Heart left ventricle (tissue), 16 donors: ENCODE measurements at places on chromosomes 16 and 17.

GRCh38 chr17:38896346-38896954 is 26.6 kb downstream of the LASP1 start:
- no peak for DNase-seq

- DNase-seq = no peak
Measured at GRCh38 chr17:69428252-69428980, 13.9 kb downstream of the MAP2K6 start.

DNA sequence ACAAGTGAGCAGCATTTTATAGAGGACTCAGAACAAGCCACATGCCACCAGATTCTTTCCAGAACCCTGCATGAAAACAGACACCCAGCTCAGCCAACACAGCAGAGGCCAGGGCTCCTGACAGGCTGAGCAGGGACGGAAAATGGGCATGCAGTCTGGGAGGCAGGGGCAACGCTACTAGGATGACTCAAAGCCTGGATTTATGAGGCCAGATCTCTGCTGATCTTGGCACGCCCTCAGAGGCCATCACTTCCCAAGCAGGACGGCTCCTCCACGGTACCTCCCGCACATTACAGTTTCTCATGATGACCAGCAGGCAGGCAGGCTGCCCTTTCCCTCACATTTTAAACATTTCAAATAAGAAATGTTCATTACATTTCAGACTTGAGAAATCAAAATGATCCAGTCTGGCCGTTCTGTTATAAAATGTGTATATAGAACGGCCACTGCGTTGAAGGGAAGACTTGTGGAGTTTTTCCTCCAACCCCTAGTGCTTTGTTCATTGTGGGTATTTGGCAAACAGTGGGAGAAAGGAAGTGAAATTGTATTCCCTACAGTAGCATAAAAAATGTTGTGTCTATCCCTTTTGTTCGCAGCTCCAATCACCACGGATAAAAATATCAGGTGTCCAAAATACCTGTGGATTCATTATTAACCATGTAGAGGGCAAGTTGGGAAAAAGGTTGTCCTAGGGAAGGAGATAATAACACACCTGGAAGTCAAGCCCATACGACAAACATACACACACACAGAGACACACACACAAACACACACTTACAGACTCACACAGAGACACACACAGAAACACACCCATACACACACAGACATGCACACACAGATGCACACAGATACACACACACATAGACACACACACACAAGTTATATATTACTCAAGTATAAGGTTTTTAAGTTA is 64.8 kb upstream of the ADAMTS18 start:
- DNase-seq = no peak

DNA sequence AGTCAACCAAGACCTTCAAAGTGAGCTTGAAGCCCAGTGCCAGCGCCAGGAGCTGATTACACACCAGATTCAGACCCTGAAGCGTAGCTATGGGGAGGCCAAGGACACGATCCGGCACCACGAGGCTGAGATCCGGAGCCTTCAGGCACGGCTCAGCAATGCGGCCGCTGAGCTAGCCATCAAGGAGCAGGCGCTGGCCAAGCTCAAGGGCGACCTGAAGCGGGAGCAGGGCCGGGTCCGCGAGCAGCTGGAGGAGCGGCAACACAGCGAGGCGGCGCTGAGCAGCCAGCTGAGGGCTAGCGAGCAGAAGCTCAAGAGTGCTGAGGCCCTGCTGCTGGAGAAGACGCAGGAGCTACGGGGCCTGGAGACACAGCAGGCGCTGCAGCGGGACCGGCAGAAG is 42.0 kb downstream of the PLD6 start:
- no peak for DNase-seq

GRCh38 chr17:76524598-76525512 is 12.7 kb downstream of the CYGB start:
- DNase-seq = peak; percentile 70

DNA sequence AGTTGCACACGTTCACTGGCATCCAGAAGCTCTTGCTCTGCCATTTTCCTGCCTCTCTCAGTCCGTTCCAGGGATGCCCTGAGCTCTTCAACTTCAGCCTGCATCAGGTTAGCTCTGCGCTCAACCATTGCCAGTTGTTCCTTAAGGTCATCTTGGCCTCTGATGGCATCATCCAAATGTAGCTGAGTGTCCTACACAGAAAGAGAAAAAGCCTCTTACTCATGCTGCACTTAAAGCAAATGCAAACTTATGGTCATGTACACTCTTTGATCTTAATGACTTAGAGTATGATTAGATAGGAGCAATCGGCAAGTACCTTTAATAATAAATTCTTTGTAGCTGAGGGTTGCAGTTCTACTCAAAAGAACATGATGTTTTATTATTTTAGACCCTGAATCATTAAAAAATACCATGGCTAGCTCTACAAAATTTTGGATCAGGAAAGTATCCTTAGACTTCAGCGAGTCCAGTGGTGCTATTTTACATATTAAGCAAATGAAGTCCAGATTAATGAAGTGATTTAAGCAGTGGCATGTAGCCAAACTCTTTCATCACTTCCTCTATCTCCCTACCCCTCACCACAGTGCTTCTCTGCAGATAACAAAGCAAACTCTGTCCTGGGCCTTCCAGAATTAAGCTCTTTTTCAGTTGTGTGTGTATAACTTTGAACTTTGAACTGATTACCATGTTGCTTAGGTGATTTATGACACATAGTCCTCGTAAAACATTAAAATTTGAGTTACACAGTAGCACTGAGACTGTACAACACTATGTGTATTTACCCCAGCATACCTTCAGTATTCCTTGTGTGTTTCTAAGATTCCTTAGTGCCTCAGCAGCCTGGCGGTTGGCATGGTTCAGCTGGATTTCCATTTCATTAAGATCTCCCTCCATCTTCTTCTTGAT is 22.1 kb downstream of the MYH4 start:
- DNase-seq = no peak

GRCh38 chr17:4003131-4003500 is 38.9 kb upstream of the ATP2A3 start:
- DNase-seq = no peak

DNA sequence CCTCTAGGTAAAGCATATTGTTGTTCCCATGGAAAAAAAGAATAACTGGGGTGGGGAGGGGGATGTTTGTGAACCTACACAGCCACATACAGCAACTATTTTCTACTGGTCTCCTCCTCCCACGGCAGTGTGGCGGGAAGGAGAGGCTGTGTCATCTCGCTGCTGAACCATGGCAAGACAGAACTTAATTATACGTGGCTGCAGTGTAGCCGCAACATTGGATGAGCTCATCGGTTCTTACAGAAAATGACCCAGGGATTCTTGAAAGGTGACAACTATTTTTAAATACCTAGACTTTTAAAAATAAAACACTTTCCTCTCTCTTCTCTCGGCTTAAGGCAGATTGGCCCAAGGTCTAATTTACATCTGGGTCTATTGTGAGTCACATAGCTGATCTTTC is 19.8 kb upstream of the TEKT3 start:
- no peak for DNase-seq

GRCh38 chr17:48997827-48998586 is 822 bp downstream of the IGF2BP1 start:
- DNase-seq = no peak

DNA sequence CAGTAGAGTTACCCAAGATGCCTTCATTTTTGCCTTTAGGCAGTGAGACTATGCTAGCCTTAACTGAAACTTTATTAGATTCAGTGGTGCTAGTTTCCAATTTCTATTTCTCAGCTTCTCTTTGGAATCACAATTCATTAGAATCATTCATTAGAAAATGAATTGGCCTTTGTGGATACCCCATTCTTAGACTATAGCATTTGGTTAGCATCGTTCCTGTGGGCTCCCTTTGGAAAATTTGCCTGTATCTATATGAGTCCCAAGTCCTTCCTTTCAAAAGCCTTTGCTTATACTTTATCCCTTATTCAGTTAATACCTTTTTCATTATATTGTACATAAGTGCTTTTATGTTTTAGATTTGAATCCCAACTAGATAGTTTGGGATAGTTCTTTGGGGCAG is 187.0 kb upstream of the TBX2 start:
- DNase-seq = no peak

GRCh38 chr17:75492555-75493168 is 22.7 kb downstream of the CASKIN2 start:
- DNase-seq = no peak

GRCh38 chr17:17944743-17945142 is 27.5 kb downstream of the TOM1L2 start:
- DNase-seq = no peak

GRCh38 chr17:80782536-80783427 is 208.9 kb upstream of the CHMP6 start:
- DNase-seq = no peak

GRCh38 chr17:77189148-77189547 is 48.4 kb downstream of the SEC14L1 start:
- DNase-seq = no peak

- DNase-seq = peak; percentile 68
Measured at GRCh38 chr17:83125515-83126274, 46.3 kb downstream of the METRNL start.

- peak; percentile 20 for DNase-seq
Measured at GRCh38 chr17:13337864-13338371, 263.8 kb downstream of the HS3ST3A1 start.

DNA sequence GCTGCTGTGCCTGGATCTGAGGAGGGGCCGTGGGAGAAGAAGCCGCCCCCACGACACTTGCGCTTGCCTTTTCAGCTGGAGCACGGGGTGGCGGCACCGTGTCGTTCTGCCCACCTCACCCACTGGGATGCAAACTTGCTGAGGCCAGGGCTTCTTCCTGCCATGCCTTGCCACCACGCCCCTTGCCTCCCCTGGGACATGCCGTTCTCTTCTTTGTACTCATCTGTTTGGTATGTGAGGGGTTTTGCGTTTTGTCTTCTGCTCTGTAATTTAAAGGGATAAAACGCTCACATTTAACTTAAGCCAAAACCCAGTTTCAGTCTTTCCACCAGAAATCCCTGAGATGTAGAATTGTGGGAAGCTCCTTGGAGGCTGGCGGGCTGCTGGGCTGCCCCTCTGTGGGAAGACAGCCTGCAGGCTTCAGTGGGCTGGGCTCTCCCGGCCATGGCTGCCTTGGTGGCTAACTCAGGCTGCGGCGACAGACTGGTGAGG is 180.2 kb downstream of the RPTOR start:
- DNase-seq = no peak

- DNase-seq = no peak
Measured at GRCh38 chr17:7972131-7972785, 30.2 kb upstream of the GUCY2D start.

DNA sequence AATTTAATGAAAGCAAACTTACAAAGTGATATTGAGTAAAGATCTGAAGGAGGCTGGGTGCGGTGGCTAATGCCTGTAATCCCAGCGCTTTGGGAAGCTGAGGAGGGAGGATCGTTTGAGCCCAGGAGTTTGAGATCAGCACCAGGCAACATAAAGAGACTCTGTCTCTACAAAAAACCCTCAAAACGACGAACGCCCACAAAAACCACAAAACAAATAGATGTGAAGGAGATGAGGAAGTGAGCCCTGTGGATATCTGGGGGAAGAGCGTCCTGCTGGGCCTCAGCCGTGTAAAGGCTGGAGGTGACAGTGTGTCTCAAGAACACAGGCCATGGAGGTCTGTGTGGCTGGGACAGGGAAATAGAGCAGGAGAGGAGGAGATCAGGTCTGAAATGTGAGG is 68.8 kb downstream of the ITFG1 start:
- no peak for DNase-seq

DNA sequence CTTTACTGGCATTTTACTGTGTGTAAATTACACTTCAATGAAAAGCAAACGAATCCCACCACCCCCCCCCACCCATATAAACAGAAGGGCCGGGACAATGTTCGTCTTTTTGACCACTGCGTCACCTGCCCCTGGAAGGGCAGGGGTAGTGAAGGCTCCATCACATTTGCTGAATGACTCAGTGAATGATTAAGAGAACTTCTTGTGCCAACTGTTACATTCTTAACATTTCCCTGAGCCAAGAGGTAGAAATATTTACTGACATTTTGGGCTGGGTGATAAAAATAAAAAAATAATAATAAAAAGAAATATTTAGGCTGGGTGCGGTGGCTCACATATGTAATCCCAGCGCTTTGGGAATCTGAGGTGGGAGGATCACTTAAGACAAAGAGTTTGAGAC is 24.1 kb downstream of the C16orf96 start:
- DNase-seq = no peak

DNA sequence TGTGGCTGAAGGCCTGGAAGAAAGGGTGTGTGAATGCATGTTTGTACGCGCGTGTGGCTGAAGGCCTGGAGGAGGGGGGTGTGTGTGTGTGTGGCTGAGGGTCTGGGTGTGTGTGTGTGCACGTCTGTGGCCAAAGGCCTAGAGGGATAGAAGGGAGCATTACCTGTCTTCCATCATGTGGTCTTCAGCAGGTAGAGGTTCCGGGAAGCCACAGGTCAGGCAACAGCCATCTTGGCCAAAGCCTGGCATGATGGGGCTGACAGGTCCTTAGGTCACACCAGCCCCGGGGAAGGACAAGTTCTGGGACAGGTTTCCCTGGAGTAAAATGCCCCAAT is 5.2 kb downstream of the LITAFD start:
- DNase-seq = no peak

- DNase-seq = no peak
Measured at GRCh38 chr16:63037761-63038396, 1001.6 kb upstream of the CDH8 start.

DNA sequence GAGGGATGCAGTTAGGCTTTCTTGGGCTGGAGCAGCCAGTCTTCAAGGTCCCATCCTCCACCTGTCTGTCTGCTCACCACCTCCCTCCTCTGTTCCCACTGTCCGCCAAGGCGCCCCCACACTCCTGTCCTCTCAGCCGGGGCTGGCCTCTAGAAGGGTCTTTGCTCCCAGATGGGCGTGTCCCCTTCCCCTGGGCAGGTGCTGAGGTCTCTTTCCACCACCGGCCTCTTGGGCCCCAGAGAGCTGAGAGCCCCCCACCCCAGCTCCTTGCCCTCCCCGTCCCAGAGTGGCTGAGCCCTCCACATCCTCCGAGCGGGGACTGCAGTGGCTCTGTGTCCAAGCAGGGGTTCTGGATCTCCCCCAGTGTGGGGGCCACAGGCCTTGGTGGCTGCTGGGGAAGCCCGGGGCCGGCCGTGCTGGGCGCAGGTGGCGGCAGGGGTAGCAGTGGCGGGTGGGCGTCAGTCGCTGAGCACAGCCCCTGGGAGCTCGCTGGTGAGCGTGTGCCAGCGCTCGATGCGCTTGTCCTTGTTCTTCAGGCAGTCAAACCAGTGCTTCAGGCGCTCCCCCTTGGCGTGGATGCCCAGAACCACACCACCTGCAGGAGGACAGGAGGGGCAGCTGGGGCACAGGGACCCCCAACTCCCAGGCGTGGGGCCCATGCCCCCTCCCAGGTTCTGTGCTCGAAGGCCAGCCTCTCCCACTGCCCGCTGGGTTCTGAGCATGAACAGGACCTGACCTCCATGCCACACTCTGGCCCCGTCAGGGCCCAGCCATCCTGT is 9.8 kb downstream of the SCGB1C2 start:
- DNase-seq = no peak

GRCh38 chr17:59785091-59785799 is 77.8 kb downstream of the VMP1 start:
- DNase-seq = no peak

GRCh38 chr16:29304251-29304650 is 102.3 kb downstream of the NPIPB11 start:
- DNase-seq = no peak

DNA sequence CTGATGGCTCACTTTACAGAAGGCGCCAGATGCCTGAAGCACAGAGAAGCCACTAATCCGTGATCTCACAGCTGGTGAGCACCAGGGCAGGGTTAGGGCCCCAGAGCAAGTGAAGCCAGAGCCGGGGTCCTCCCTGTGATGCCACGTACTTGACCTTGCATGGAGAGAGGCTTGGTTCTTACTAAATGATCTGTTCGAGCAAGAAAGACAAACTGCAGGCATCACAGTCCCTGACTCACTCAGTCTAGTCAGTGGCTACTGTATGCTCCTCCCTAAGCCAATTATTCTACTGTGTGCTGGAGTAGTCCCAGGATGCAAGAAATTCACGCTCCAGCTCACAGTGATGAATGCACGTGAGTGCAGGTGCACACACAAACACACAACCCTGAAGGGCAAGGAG is 55.4 kb downstream of the SDK2 start:
- no peak for DNase-seq
